Memory B cell (primary cell): ENCODE measurements at places on chromosomes 7 and 10.

DNA sequence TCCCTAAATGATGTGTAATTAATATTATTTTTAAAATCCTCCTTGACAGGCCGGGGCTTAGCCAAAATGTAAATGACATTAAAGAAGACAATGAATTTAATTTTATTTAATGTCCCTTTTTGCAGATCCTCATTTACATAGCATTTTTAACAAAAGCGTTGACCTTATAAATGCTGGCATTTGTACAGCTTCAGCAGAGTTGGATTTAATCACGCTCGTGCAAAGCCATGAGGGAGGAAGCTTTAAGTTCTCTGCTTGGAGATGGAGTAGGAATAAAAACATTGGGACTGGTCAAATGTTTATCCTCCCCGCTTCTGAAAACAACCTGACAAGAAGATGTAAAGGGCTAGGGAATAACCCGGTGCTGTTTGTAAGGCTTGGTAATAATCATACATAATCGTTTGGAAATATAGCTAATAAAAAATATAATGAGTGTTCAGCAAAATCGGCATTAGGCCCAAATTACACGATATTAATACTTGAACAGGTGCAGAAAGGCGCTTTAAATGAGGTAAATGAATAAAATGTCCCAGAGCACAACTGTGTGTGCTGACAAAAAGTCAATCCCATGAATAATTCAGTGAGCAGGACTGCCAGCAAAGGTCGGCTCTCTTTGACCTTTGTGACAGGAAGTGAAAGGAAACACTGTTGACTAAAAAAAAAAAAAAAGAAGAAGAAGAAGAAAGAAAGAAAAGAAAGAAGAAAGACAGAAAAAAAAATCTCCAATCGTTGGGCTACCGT, 11.5 kb downstream of the EBF3 start:
- H3K36me3 ChIP-seq = no peaks in the 10 kb centered on the region
- H3K4me3 ChIP-seq = no peak overlapping the region
- no peak for DNase-seq

- H3K4me1 ChIP-seq = peaks cover 12% of the 10 kb centered on the region
- peaks cover 16% of the 10 kb centered on the region for H3K36me3 ChIP-seq
- no peak overlapping the region for H3K27ac ChIP-seq
- no peak for DNase-seq
- no peaks in the 10 kb centered on the region for H3K27me3 ChIP-seq
These were observed 91.2 kb upstream of the WNT16 start for GRCh38 chr7:121237601-121238000.

DNA sequence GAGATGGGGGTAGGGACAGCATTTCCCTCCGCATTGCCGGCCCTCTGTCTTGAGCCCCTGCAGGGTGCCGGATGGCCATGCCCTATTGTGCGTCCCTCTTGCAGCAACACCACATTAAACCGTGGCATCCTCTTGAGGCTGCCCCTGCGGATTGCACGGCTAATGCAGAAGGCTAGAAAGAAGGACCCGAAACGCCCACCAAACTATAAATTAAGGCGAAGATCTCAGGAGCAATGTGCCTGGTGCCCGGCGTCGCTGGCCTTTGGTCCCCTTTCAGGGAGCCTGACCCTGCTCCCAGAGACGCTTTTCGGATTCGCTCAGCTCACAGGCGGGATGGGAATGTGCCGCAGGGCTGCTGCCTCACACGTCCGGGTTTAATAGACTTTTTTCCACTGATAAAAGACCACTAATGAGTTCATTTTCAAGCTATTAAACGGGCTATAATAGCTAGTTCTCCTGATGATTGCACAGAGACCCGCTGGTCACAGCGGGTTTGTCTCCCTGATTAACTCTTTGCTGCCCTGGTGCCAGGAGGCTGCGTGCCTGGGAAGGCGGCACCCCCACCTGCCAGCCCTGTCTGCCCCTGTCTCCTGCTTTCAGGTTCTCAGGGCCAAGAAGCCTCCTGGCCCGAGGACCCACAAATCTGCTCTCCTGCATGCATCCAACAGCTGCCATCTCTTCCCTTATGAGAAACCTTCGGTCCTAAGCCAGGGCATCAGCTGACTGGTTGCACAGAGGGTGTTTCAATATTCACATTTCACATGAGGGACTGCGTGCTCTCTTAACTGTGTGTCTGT, 128.3 kb downstream of the ADARB2 start:
- H3K36me3 ChIP-seq = no peaks in the 10 kb centered on the region
- H3K4me1 ChIP-seq = peaks cover 15% of the 10 kb centered on the region
- H3K27me3 ChIP-seq = peaks cover 20% of the 10 kb centered on the region
- peak overlapping the region; percentile 77 for H3K4me3 ChIP-seq

GRCh38 chr7:69277366-69277765, 320.9 kb upstream of the AUTS2 start:
- H3K27me3 ChIP-seq = no peaks in the 10 kb centered on the region
- no peak overlapping the region for H3K27ac ChIP-seq
- no peaks in the 10 kb centered on the region for H3K4me1 ChIP-seq
- H3K36me3 ChIP-seq = no peaks in the 10 kb centered on the region
- H3K4me3 ChIP-seq = no peak overlapping the region
- DNase-seq = no peak

GRCh38 chr7:19508124-19508523, 200.7 kb downstream of the POLR1F start:
- DNase-seq = no peak
- H3K27me3 ChIP-seq = peaks cover 2% of the 10 kb centered on the region
- H3K4me3 ChIP-seq = no peak overlapping the region

DNA sequence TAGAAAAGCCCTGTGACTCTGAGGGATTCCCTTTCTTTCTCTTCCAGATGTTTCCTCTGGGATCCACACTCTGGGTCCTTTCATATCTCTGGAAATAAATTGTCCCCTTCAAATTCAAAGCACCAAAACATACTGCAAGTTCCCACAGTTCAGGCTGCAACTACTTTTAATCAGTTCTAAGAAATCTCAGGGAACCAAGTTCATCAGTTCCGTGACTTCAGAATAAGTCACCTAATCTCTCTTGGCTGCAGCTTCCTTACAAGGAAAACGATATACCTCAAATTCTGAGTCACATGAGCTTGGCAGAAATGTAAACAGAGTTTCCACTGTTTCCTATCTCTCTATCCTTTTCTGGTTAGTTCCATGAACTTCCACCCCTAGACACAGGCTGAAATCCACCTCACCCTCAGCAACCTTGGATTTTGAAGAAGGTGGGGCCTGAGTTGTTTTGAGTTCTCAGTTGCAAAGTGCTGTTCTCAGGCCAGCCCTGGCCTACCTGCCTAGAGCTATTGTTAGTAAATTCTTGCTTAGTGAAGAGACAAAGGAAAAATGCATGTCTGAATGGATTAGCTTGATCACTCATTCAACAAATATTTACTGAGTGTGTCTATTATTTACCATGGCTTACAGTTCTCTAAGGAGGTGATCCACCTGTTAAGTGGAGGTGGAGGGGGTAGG, 59.3 kb upstream of the IL6 start:
- H3K4me1 ChIP-seq = peaks cover 37% of the 10 kb centered on the region
- no peak overlapping the region for H3K27ac ChIP-seq
- DNase-seq = no peak
- no peak overlapping the region for H3K4me3 ChIP-seq

GRCh38 chr7:54338319-54338718, 203.9 kb upstream of the VSTM2A start:
- no peak overlapping the region for H3K4me3 ChIP-seq
- no peaks in the 10 kb centered on the region for H3K27me3 ChIP-seq
- no peaks in the 10 kb centered on the region for H3K36me3 ChIP-seq
- H3K4me1 ChIP-seq = no peaks in the 10 kb centered on the region
- no peak overlapping the region for H3K27ac ChIP-seq
- DNase-seq = no peak

DNA sequence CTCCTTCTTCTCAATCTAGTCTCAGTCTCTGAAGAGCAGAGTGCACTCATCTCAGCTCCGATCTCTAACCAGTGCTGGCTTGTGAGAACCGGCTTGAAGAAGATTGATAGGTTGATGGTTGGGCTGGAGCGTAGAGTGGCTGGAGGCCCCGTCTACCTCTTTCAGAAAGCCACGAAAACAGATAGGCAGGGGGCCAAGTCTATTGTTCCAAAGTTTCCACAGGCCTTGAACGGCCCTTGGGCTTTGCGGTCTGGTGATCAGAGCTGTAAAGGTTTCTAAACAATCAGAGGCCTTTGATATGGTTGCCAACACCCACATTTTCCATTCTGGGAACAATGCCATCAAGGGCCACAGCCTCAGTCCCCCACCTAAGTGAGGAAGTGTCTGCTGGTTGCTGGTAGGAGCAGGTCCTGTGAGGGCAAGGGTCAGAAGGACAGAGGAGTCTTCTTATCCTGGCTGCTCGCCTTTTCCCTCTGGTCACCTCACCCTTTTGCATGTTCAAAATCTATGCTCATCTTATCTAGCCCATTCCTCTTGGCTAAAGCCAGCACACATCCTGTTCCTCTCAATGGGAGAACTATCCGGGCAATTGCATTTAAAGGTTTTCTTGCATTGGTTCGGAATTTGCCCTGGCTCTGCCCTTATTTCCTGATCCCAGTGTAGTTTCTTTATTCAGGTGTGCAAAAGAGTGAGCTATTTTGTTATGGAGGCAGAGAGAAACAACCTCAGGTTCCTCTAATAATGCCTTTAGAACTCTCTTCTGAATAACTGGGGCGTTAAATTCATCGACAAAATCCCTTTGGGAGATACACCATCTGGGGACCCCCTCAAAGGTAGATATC, 70.3 kb upstream of the KMT2E start:
- peak overlapping the region; percentile 86 for H3K4me3 ChIP-seq
- H3K27ac ChIP-seq = peak overlapping the region; percentile 100
- H3K36me3 ChIP-seq = peaks cover 8% of the 10 kb centered on the region
- H3K27me3 ChIP-seq = no peaks in the 10 kb centered on the region
- peak; percentile 47 for DNase-seq

DNA sequence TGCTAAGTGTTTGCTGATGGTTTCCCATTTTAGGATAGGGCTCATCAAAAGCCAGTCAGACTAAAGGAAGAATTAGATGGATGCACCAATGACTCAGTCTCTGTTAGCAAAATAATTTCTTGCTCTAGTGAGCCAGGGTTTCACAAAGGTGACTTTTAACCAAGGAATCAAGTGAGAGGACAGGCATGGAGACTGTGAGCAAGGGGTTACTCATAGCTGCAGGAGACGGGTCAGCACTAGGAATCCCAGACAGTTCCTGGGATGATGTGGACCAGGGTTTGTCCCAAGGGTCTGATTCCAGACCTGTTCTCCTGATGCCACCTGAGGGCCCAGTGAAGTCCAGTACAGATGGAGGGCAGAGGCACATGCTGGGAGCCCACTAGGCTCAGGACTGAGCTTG, 138.1 kb downstream of the NOC3L start:
- no peaks in the 10 kb centered on the region for H3K36me3 ChIP-seq
- no peaks in the 10 kb centered on the region for H3K4me1 ChIP-seq
- no peak for DNase-seq
- no peak overlapping the region for H3K27ac ChIP-seq
- H3K27me3 ChIP-seq = peaks cover 1% of the 10 kb centered on the region
- no peak overlapping the region for H3K4me3 ChIP-seq

- no peak overlapping the region for H3K27ac ChIP-seq
- no peak for DNase-seq
- H3K36me3 ChIP-seq = no peaks in the 10 kb centered on the region
- H3K4me3 ChIP-seq = no peak overlapping the region
These were observed 138.9 kb upstream of the CDK13 start for GRCh38 chr7:39811161-39811614.

- peaks cover 9% of the 10 kb centered on the region for H3K36me3 ChIP-seq
- DNase-seq = no peak
- H3K4me1 ChIP-seq = peaks cover 15% of the 10 kb centered on the region
- no peak overlapping the region for H3K4me3 ChIP-seq
- no peak overlapping the region for H3K27ac ChIP-seq
These were observed 44.0 kb downstream of the CREB3L2 start for GRCh38 chr7:137957887-137958286.
